Stimulated activated memory B cell treated with anti-CD40 and anti-IgM and Interleukin-4, amounts not matched to agents 10 μg/mL and 1 μg/mL and 100 μg/mL, for 72 hours (primary cell): ENCODE measurements at places on chromosomes 4 and X.
A peak's percentile ranks its signal among the peaks of the same experiment; 100 is the strongest.

- ATAC-seq = no peak
Observed at GRCh38 chr4:170001745-170002267, 24.4 kb downstream of the MFAP3L start.

DNA sequence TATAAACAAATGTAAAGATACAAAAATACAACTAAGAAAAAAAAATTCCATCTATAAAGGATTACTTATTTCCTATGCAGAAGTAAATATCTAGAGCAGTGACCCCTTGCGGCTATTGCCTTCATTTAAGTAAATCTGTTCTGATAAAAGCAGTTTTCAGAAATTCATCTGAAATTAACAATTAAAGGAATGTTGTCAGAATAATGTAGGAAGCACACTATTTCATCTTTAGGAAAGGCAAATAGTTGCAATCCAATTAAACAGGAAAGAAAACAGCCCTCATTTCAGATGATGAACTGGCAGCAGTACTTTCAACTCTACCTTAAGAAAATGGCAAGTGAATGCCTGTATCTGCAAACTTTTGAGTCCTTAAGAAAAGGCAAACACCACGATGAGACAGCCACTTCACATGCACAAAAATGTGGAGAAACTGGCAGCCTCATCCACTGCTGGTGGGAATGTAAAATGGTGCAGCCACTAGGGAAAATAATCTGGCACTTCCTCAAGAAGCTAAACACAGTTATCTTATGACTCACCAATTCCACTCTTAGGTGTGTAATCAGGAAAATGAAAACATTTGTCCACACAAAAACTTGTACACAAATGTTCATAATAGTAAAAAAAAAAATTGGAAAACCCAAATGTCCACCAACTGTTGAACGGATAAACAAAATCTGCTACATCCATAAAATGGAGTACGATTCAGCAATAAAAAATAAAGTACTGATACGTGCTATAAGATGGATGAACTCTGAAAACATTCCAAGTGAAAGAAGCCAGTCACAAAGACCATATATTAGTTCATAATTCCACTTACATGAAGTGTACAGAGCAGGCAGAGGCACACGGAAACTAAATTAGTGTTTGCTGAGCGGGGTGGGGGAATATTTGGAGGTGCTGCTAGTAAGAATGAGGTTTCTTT lies 2.0 kb upstream of the THAP9 start:
- no peak for ATAC-seq

DNA sequence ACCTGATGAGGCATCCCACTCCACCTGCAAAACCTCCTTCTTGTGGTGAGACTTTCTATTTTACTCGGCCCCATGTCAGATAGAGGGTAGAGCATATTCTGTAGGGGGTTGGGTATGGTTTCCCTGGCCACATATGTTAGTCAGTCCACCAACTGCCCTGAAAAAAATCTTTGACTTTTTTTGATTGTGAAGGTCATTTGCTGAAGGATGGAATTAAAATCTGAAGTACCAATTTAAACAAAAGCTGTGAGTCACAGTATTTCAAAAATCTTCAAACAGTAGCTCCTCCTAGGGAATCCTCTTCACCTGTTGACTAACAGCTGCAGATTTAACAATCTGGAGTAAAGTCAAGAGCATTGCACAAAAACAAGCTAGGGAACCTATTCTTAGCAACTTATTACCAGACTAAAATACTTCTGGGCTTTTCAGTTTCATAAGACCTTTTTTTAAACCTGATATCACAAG lies 8.0 kb upstream of the CCDC110 start:
- peak; percentile 75 for ATAC-seq

GRCh38 chr4:32037399-32037798 lies 1317.2 kb downstream of the PCDH7 start:
- ATAC-seq = no peak

- ATAC-seq = no peak
Observed at GRCh38 chr4:165384186-165384585, 5.4 kb downstream of the CPE start.

DNA sequence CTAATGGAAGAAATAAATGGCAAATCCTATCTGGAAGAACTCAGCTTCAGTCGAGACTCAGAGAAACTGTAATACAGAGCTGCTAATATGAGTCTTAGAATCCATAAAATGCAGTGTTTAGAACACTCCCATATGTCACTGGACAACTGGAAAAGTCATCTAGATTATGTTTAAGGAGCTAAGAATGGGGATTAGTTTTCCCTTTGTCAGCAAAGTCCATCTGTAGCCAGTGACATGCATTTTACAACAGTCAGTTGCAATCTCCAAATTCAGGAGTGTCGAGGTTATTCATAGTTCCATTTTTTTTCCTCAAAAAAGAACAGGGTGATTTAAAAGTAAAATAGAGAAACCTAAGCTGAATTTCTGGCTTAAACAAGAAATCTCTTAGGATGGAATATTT lies 516.6 kb upstream of the GALNT7 start:
- ATAC-seq = no peak

DNA sequence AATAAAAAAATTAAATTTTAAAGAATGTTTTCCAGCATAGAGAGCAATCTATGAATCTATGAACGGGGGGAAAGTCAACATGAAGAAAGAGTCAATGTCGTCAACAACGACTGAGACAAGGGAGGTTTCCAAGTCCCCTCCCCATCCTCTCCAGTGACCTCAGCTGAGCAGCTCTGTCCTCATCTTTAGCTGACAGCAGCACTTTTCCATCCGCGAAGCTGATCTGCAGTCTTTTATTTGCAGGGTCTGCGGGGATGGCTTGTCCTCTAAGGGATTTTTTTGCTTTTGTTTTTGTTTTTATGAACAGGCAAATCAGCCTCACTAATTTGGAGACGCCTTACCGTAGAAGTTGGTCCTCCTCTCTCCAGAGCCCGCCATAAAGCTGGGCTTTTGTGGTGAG lies 46.5 kb downstream of the PRKX start:
- ATAC-seq = no peak

DNA sequence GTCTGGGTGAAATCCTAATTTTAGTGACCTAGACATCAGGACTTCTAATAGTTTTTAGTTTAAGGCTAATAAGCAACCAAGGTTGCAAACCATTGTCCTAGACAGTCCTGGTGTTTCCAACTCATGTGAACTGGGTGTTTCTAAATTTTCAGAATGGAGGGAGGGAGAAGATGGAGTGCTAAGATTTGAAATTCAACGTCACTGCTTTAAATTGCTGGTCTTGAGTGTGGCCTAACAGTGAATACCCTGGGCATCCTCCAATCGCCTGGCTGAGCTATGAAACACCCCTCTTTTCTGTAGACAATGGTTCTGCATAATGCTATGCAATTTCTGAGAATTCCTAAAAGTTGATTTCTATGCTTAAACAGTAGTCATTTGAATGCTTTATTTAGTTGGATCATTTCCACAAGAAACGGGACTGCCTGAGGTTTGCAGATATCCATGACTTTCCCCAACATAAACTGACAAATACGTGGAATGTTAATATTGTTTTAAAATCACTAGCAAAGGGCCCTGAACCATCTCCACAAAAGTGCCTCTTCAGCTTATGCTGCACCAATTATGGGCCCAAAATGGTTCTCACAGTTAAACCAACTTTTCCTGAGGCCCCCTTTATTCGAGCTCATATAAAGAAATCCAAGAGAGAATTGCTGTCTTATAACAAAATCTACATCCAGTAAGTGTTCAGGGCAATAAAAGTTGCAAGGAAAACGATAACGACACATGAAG lies 1.1 kb downstream of the FBXL5 start:
- no peak for ATAC-seq

GRCh38 chr4:71583971-71584370 lies 199.9 kb downstream of the GC start:
- ATAC-seq = no peak

DNA sequence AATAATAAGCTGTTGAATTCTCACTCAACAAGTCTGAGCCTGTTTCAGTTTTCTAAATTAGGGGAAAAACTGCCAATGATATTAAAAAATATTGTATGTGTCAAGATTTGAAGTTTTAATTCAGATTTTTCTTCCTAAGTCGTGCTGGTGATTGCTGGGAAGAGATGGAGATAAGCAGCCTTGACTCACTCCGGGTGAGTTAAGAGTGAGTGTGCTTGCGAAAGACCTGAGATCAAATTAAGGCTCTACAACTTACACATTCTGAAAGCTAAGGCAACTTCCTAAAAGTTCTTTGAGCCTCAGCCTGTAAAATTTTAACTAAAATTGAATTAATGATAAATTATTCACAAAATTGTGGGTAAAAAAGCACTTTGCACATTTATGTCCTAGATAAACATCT lies 1441.2 kb downstream of the PCDH7 start:
- ATAC-seq = no peak

- ATAC-seq = peak; percentile 78
Observed at GRCh38 chrX:79133904-79134303, 10.6 kb upstream of the GPR174 start.
